ENCODE measurements at places on chromosomes 12 and 14.
A peak's percentile ranks its signal among the peaks of the same experiment; 100 is the strongest.

- no peak for DNase-seq
These were observed 44.9 kb upstream of the NCOR2 start for GRCh38 chr12:124612410-124612680.

DNA sequence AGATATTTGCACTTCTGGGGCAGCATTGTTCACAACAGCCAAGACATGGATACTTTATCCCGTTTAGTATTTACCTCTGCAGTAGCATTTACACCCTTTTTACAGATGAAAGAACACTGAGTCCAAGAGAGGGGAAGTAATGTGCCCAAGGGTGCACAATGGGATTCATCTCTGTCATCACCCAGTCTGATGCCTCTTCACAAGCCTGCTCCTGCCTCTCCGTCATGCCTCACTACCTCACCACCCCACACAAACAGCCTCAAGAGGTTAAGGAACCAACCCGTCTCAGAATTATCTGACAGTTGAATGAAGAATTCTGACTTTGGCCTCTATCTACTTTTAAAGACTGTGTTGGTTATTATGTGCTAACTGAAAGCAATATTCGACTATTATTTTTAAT lies 368.4 kb downstream of the ATP23 start:
- no peak for DNase-seq

- no peak for DNase-seq
These were observed 25.1 kb downstream of the PXN start for GRCh38 chr12:120240495-120240833.

- DNase-seq: peak; percentile 69
These were observed 7.6 kb upstream of the PFDN5 start for GRCh38 chr12:53287741-53288216.

DNA sequence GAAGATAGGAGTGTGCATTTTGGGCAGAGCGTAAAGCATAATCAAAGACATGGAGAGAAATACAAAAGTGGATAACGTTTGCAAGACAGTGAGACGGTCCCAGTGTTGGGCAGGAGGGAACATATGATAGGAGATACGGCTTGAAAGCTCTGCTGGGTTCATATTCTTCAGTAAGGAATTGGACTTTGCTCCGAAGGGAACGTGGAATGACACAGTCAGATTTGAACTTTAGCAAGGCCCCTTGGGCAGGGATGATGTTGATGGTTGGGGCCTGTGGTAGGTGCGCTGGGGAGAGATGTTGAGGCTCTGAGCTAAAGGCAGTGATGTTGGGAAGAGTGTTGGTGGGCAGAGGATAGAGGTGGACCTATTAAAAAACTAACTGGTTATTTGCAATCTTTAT lies 143.5 kb upstream of the TBX3 start:
- no peak for DNase-seq

DNA sequence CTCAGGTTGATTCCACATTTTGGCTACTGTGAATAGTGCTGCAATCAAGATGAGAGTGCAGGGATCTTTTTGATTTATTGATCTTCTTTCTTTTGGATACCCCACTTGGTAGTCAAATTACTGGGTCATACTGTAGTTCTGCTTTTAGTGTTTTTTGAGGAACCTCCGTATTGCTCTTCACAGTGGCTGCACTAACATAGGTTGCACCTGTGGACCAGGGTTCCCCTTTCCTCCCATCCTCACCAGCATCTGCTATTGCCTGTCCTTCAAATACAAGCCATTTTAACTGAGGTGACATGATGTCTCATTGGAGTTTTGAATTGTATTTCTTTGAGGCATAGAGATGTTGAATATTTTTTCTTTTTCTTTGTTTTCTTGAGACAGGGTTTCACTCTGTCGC lies 152.5 kb upstream of the TMEM132C start:
- DNase-seq: no peak

DNA sequence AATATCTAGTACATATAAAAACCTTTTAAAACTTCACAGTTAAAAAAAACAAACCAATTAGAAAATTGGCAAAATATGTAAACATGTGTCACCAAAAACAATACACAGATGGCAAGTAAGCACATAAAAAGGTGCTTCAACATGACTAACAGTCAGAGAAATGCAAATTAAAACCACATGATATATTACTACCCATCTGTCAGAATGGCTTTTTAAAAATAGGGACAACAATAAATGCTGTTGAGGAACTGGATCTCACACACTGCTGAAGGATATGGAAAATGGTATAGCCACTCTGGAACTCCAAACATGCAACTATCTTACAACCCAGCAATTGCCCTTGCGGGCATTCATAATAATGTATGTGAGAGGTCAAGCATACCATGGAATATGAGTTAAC lies 1153.6 kb downstream of the FLRT2 start:
- no peak for DNase-seq

- no peak for DNase-seq
These were observed 370.1 kb upstream of the DDHD1 start for GRCh38 chr14:53523226-53523625.

DNA sequence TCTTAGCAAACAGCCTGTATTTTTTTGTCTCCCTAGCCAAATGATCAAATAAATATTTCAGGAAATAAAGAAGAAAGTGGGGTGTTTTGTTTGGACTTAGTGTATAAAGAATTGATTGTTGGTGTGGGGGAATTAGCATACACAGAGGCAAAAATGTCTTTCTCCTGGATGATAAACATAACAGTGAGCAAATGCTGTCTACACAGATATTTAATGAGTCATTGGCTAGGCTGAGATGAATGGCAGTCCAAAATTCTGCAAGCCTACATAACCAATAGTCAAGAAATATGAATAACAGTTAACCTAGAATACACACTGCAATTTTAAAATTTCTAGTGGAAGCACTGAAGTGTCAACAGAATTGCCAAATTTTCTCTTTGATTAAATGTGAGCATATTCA lies 35.8 kb downstream of the MYF5 start:
- DNase-seq: no peak

DNA sequence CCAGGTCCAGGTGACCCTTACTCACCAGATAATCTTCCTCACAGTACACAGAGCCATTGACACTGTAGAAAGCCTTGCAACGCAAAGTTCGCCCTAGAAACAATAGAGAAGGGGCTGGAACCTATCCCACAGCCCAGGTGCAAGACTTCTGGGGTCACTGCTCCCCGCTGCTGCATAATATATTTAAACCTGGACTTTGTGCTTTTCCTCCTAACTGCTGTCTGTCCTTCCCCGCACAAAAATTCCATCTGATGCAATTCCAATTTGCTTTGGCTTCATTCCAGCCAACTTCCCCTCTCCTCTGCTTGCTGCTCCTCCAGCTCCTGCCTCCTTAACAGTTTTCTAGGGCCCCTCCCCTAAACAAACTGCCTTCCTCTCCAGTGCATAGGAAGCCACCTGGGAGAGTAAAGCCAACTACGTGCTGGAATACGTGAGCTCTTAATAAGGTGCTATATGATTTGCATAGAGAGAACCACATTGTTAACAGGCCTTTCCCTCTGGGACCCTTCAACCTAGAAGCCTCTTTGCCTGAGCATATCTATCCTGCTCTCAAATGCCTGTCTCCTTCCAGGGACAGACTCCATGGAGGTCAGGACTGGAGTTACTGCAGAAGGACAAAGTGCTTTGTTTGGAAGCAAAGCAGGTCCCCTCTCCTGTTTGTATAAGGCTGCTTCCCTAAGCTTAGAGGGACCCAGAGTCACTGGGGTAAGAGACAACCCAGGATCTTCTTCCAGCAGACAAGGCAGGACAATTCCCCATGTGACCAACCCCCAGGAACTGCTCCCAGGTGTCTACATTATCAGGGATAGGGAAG lies 5.5 kb downstream of the AJUBA start:
- no peak for DNase-seq

- no peak for DNase-seq
These were observed 115.4 kb downstream of the PDE3A start for GRCh38 chr12:20483776-20484175.

DNA sequence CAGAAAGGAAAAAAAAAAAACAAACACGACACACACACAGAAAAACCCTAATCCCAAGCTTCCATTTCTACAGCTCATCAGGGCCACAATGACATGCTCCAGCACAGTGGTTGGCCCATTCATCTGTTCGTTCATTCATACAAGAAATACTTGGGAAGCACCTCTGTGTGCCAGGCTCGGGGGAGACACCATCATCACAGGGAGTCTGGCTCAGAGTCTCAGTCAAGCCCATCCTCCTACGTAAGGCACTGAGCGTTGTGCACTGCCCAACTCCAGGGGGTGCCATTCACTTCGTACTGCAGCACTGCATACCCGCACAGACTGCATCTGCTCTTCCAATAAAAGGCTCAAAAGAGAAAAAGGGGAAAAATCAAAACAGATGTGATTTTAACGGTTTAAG lies 15.3 kb downstream of the VPS37B start:
- DNase-seq: peak; percentile 51

DNA sequence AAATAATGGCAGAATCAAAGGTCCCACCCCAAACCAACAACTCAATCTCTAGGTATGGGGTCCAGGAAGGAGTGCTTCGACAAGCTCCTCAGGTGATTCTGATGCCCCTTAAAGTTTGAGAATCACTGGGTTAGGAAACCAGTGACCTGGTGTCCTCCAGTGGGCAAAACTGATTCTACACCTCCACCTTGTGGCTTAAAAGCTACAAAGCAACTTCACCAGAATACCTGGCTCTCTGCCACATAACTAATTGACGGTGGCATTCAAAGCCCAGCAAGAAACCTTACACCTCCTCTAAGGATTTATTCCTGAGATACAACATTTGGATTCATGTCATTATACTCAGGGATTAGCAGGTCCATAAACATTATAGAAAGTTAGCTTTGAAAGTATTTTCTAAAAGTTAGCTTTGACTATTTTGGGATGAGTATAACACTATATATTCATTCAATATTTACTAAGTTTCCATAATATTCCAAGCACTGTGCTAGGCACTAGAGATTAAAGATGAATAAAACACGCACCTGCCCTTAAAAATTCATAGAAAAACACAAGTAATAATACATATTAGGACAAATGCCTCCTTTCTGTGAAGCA lies 45.4 kb downstream of the DCAF5 start:
- DNase-seq: peak; percentile 78

GRCh38 chr12:87779858-87780498 lies 249.2 kb downstream of the C12orf50 start:
- no peak for DNase-seq

DNA sequence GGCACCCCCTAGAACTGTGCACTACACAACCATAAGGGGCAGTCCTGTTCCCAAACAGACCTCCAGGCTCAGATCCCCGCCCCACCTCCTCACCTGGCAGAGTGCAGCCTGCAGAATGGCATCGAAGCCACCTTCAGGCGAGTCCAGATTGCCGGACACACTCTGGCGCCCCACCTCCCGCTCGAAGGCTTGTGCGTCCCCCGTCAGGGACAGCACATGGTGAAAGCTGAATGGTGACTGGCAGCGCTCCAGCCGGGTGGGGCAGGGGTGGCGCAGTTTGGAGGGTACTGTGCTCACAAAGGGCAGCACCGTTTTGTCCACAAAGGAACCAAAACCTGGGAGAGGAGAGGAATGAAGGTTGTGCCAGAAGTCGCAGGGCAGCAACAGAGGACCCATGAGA lies 10.6 kb downstream of the ITGB7 start:
- DNase-seq: no peak

GRCh38 chr12:3251691-3252090 lies 174.5 kb downstream of the TSPAN9 start:
- no peak for DNase-seq

- DNase-seq: no peak
These were observed 202.5 kb downstream of the KCNC2 start for GRCh38 chr12:75007133-75007532.

DNA sequence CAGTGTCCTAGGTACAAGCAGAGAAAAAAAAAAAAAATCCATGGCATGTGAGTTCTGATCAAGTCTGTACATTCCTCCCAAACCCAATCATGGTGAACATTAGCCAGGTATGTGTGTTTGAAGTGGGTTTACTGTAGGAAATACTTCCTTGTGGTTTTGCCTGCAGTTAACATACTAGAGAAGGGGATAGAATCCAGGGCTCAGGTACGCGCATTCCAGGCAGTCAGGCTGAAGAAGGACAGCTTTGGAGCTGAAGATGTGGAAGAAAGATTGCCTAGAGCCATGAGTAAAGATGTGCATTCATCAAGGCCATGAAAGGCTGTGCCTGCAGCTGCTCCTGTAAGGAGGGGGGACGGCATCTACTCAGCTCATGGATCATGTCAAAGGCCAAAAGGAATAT lies 88.2 kb upstream of the NTF3 start:
- DNase-seq: no peak

DNA sequence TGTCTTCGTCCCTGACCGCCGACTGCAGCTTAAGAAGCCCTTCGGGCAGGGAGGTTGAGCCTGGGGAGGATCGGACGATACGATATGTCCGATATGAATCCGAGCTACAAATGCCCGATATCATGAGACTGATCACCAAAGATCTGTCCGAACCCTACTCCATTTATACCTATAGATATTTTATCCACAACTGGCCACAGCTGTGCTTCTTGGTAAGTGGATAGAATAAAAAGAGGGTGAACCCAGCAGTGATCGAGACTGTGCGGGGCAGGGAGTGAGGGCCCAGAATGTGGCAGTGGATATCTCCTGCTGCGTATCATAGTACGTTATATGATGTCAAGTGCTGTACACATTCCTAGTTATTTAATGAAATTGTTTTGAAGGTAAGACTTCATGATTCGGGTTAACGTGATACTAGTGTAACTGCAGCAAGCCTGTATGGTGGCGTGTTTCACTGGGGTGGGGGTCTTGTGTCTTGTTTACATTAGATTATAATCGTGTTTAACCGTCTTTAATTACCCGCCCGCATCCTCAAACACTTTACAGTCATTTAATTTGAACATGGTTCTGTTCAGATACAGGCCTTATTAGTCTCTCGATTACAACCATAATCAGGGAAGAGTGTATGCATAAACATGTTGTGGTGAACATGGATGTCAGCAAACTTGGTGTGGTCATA lies 1.3 kb downstream of the NAA30 start:
- no peak for DNase-seq

DNA sequence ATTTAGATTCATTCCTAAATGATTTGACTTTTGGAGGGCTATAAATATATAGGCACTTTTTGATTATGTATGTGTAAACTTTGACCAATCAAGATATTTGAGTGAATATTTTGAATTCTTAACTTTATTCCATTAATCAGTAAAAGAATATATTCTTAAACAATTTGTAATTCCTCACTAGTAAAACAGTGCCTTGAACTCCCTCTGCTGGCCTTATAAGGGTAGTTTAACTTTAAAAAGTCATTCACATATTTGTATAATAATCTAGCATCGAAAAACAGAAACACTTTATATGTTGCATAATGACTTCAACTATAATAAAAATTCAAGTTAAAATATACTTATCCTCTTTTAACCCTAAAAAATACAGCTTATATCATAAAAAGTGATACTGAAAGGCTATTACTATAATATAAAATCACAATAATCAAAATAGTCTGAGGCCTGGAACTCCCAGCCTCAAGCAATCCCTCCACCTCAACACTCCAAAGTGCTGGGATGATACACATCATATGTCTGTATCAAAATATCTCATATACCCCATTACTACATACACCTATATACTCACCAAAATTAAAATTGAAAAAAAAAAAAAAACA lies 31.2 kb downstream of the CCDC59 start:
- peak; percentile 25 for DNase-seq

DNA sequence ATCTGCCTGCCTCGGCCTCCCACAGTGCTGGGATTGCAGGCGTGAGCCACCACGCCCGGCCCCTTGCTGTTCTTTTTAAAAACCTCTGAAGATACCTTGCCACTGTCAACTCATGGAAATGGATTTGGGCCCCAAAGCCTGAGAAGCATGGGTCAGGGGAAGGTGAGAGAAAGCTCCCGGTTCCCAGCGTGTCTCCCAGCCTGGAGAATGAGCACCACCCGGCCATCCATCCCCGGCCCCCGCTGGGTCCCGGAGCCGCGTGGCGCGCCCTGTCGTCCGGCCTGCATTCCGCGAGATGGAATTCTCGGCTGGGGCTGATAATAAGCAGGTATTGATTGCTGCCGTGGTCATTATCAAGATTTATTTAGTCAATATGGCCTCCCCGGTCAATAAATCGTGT lies 126.5 kb upstream of the MYL2 start:
- DNase-seq: no peak
